ENCODE measurements at places on chromosomes 7 and 10. TPM values are rescaled to one million over a fixed set of nuclear protein-coding genes. Genes with fewer than 3 reads are reported as not detected.

GRCh38 chr7:92873776-92874175 lies 37.4 kb upstream of the CDK6 start:
- no peak for DNase-seq
- no peaks in the 10 kb centered on the region for H3K4me1 ChIP-seq
- H3K27ac ChIP-seq = no peak overlapping the region
- no peaks in the 10 kb centered on the region for H3K27me3 ChIP-seq
- no peak overlapping the region for H3K4me3 ChIP-seq

DNA sequence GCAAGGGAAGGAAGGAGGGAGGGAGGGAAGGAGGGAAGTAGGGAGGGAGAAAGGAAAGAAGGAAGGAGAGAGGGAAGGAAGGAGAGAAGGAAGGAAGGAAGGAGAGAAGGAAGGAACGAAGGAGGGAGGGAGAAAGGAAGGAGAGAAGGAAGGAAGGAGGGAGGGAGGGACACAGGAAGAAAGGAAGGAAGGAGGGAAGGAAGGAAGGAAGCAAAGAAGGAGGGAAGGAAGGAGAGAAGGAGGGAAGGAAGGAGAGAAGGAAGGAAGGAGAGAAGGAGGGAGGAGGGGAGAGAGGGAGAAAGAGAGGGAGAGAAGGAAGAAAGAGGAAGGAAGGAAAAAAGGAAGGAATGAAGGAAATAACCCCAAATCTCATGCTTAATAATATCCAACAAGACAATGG lies 630.6 kb downstream of the GRID1 start:
- H3K27me3 ChIP-seq = no peaks in the 10 kb centered on the region
- DNase-seq = no peak
- no peak overlapping the region for H3K27ac ChIP-seq
- H3K4me1 ChIP-seq = no peaks in the 10 kb centered on the region
- H3K36me3 ChIP-seq = no peaks in the 10 kb centered on the region

GRCh38 chr10:111474786-111475185 lies 398.0 kb downstream of the ADRA2A start:
- H3K4me3 ChIP-seq = no peak overlapping the region
- DNase-seq = no peak
- no peaks in the 10 kb centered on the region for H3K4me1 ChIP-seq
- H3K27ac ChIP-seq = no peak overlapping the region
- no peaks in the 10 kb centered on the region for H3K27me3 ChIP-seq
- H3K36me3 ChIP-seq = no peaks in the 10 kb centered on the region

KCNIP2 gene
- total RNA-seq = 1.0 TPM

CPEB3 gene
- total RNA-seq = 12.6 TPM

CFAP69 gene
- total RNA-seq = 12.6 TPM

SPDYE9 gene
- not detected for total RNA-seq

Data from thyroid gland (tissue), 4 donors.